Activated CD8-positive, alpha-beta memory T cell treated with anti-CD3 and anti-CD28 coated beads for 1 hour (primary cell): ENCODE measurements at places on chromosomes 4 and X.
A peak's percentile ranks its signal among the peaks of the same experiment; 100 is the strongest.

DNA sequence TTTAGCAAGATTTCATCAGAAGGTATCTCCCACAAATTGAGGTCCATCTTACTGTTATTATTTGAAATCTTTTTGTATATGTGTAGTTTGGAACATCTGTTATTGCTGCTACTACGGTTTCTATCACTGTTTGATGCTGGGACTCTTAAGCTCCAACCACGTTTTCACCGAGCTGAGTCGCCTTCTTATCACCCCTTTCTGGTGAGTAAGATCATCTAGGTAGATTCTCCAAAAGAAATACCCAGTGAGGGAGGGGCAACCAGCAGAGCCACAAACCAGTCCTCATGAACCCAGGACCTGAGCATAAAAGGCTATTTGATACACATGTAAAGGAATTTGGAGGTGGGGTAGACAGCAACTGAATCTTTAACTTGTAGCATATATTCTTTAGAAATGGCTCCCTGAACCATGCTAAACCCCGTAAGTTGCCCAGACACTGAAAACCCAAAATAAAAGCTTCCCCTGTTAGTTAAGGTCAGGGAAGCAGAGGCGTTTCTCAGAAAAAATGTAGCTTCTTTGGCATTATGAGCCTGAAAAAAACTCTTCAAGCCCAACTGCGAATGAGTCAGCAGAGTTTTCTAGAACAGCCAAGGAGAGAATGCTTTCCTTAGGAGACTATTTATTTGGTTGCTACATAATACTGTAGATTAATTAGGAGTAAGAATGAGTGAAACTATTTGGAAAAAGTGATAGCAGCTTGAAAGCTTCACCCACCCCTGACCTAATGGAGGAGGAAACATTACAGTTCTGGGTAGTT is 53.8 kb upstream of the ATXN3L start:
- no peak for DNase-seq

- no peak for DNase-seq
Measured at GRCh38 chrX:71989768-71990426, 79.3 kb downstream of the NHSL2 start.

DNA sequence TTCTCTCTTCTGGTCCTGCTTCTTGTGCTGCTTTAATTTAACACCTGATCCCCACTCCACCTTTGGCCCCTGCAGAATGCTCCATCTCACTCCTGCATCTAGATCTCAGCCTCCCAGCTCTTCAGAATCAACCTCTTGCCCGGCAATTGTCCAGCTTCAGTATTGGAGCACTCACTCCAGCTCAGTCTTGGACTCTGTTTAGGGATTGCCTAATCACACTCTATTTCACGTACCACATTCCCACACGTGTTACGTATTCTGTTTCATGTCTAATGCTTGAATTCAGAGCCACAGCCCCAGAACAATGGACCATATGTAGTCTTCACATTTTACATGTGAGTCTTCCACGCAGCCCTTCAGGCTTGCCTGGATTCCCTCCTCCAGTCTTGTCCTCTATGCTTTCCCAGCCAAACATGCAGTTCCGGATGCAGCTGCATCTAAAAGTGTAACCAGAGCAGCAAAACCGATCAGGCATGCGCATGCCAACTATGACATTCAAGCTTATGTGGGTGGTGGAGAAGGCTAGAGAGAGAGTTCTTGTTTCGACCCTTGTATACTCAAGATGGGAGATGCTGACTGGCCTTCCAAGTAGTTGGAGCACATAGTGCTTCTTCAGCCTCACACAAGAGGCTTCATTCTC is 105.2 kb upstream of the FAM9A start:
- no peak for DNase-seq

GRCh38 chrX:128581615-128582014 is 529.4 kb upstream of the ACTRT1 start:
- no peak for DNase-seq

GRCh38 chrX:139538907-139539790 is 8.6 kb downstream of the F9 start:
- no peak for DNase-seq

DNA sequence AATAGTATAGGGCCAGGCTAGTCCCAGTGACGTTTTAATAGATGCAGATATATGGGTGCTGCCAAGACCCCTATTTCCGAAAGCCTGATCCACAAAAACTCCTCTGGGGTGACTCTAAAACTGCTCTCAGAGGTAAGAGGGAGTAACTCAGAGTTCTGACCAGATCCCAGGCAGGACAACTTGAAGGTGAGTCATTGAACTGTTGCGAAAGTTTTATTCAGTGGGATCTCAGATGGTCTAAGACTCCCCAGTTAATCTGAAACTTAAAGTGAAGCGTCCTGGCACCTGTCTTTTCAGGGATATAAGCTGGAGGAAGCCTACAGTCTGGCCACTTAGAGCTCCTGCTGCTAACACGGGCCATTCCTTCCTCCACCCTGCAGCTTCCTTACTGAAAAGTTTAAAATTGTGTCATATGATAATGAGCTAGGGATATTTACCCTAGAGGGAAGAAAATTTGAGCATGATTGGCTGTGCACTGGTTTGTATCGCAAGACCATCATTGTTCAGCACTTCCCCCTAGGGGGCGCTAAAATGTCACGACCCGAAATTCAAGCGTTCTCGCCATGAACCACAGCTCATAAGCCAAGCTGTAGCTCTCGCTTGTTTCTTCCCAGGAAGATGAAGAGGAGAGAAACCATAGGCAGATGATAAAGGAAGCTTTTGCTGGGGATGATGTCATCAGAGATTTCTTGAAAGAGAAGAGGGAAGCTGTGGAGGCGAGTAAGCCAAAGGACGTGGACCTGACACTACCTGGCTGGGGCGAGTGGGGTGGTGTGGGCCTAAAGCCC is 19.5 kb downstream of the UTP14A start:
- DNase-seq = peak; percentile 44

DNA sequence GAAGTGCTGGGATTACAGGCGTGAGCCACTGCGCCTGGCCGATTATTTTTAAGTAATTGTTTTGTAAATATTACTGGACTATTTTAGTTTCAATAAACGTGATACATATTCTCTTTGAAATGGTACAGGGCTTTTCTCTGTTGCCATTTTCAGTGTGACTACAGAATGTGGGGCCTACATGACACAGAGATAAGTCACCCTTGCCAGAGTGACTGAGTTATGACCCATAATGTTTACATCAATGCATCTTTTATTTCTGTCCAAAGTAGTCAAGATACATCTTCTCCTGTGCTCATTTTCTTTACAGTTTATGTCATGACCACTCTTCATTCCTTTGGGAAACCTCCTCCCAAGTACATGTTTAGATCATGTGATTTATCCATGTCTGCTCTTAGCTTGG is 88.3 kb upstream of the GC start:
- no peak for DNase-seq

- no peak for DNase-seq
Measured at GRCh38 chr4:180669680-180670079, 1573.5 kb upstream of the TENM3 start.

DNA sequence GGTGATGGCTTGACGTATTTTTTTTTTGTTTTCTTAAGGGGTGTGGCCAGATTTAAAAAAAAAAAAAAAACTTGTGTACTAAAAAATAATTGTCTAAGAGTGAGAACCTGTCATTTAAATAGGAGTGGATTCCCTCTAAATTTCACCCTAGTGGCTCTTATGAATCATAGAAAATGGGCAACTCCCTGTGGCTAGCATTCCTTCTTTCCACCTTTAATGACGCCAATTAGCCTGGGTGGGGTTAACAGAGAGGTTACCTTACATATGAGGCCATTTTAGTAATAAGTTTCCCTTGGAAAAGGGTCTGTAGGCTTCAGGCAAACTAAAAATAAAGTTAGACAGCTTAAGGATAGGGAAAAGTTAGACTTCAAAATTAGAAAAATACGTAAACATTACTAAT is 223.5 kb upstream of the FAM241A start:
- DNase-seq = no peak

GRCh38 chrX:46722742-46723568 is 36.0 kb downstream of the SLC9A7 start:
- DNase-seq = no peak

- no peak for DNase-seq
Measured at GRCh38 chr4:18318682-18319388, 297.3 kb upstream of the LCORL start.

DNA sequence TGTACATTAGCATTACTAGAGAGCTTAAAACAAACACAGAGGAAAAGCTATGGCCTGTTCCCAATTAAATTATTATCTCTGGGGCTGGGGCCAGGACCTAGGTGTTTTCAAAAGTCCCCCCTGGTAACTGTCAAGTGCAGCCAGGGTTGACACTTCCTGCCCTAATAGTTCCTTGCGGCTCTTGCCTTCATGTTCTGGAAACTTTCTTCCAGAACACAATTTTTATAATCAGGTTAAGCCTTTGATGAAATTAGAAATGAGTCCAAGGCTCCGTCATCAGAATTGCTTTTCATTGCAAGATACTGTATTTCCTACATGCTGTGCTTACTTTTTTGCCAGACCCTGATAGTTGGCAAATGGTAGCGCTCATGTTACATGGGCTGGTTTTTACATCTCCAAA is 229.6 kb downstream of the UNC5C start:
- DNase-seq = no peak

- no peak for DNase-seq
Measured at GRCh38 chr4:142354794-142355420, 491.2 kb downstream of the INPP4B start.

DNA sequence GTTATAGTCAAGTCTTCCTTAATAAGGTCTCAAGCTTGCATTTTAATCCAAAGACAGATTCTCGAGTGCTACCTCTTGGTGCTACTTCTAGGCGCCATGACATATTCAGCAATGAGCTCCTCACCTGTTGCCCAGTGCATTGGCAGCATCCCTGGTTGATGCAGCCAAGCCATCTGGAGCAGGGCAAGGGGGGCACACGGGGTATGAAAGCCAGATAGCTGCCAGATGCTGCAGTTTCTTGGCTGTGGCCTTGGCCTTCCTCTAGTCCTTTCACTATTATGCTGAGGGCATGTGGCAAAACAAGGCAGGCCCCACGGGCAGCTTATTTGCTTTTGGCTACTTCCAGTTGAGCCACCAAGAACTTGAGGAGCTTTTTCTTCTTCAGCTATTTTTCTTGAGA is 168.6 kb upstream of the PGRMC2 start:
- DNase-seq = no peak

- DNase-seq = no peak
Measured at GRCh38 chrX:51459125-51459524, 37.3 kb downstream of the NUDT11 start.

GRCh38 chr4:165851256-165851655 is 21.8 kb upstream of the TLL1 start:
- no peak for DNase-seq

GRCh38 chr4:78864405-78865024 is 74.7 kb downstream of the PAQR3 start:
- DNase-seq = no peak

DNA sequence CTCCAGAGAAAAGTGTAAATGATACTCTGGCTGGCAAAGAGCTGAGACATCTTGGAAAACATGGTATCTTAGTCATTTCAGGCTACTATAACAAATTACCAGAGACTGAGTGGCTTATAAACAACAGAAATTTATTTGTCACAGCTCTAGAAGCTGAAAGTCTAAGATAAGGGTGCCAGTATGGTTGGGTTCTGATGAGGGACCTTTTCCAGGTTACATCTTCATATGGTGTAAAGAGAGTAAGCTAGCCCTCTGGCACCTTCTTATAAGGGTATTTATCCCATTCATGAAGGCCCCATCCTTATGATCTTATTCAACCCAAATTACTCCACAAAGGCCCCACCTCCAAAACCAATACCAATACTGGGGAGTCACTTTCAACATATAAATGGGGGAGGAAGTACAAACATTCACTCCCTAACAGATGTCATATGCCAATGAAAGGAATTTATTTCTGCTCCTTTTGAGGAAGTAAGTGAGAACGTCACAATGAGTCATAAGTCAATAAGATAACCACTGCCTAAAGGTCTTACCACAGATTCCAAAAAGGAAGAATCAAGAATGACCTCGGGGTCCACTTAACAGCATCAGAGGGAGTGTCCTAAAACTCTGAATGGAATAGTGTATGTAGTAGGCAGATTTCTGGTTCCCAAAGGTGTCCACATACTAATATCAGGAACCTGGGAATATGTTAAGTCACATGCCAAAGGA is 246.6 kb downstream of the OPHN1 start:
- no peak for DNase-seq

DNA sequence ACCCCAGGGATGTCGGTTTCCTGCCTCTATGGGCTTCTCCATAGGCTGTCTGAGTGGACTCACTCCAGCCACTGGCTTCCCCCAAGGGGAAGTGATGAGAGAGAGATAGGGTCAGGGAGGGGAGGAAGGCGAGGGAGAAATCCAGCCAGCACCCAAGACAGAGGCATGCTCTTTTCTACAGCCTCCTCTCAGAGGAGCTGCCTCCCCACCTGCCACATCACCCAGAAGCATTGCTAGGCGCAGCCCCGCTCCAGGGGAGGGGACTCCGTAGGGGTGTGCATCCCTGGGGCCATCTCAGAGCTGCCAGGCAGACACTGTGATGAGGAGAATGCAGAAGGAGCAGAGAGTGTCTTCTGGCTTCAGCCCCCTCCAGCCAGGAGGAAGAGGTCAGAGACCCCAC is 109.5 kb upstream of the NKX1-1 start:
- DNase-seq = no peak
